ENCODE measurements at places on chromosomes 1 and 21. TPM values are rescaled to one million over a fixed set of nuclear protein-coding genes. Genes with fewer than 3 reads are reported as not detected.

GRCh38 chr1:21622466-21623315, 46.5 kb downstream of the RAP1GAP start:
- no peak for DNase-seq

- DNase-seq = peak; percentile 80
Observed at GRCh38 chr1:50976890-50977574, 7.0 kb downstream of the CDKN2C start.

DNA sequence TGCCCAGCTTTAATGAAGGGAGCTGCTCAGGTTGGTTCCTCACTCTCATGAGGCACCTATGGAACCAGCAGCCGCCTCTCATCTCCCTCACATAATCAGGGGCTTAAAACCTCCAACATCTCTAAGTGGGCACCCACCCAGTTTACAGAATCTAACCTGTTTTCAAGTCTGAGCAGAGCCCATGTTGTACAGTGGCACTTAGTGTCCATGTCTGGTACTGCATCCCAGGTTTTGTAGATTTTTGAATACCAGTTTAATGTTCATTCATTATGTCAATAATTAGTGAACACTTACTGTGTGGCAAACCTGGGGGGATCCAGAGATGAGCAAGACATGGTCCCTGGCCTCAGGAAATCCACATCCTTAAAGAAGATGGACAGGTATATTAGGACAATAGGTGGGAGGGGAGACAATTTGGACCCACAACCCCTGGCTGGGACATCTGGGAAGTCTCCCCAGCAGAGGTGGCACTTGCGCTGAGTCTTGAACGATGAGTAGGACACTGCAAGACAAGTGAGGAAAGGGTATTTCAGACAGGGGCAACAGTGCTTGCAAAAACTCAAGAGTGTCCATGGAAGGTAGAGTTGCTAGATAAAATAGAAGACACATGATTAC, 83.3 kb downstream of the LACTBL1 start:
- DNase-seq = peak; percentile 38

GRCh38 chr1:94797291-94797690, 22.9 kb upstream of the SLC44A3 start:
- no peak for DNase-seq

RYR2 gene
- 0.40 TPM for total RNA-seq

Data from HT1080 (cell line).